ENCODE measurements at places on chromosomes 16 and 17.
A peak's percentile ranks its signal among the peaks of the same experiment; 100 is the strongest.

DNA sequence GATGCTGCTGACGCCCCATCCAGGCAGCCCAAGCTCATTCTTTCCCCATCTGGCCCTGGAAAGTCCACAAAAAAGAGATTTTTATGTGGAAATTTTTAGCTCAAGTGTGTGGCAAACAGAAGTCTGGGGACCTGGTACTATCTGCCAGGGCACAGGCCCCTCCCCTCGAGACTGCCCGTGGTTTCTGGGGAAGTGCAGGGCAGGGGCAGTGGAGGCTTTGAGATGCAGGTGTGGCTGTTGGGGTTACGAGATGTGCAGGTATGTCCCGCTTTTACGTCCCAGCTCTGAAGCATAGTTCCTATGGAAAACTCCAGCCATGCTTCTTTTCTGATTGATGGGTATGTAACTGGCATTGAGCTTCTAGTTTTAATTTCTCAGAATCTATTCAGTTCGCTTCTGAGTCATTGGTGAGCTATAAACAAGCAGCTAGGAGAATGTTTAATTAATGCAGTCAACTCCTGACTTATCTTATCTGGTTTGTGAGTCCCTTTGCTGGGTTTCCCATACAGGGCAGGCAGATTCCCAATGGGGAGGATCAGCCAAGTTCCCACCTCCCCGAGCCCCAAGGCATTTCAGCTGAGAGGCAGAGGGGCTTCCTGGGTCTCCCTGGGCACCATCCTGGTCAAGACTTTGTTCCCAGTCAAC lies 16.2 kb downstream of the TBX4 start:
- no peak for DNase-seq

DNA sequence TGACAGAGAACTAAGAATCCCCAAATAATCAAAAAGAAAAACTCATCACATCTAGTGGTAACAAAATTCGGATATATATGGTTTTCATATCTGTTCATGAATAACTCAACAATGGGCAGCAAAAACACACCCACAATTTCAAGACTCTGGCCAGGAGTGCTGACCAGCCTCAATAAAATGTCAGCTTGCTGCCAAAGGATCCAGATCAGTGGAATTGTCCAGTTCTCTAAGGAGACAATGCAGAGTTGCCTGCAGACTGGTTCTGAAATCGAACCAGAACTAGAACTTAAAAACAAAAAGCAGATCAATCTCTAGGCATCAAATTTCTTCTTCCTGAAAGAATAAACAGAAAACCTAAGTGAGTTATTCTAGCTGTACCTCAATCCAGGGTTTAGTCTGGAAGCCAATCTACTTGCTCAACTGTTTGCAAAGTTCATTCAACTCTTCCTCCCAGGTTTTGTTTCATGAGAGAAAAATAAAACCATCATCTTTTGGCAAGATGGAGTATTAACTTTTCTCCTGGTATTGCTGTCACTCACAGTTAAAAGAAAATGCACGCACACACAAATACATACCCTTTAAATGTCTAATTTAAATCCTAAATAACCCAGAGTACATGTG lies 61.0 kb downstream of the CFDP1 start:
- no peak for DNase-seq

GRCh38 chr17:59757881-59758385 lies 50.5 kb downstream of the VMP1 start:
- DNase-seq: no peak

GRCh38 chr17:59278406-59278805 lies 53.0 kb upstream of the YPEL2 start:
- DNase-seq: peak; percentile 41

- DNase-seq: peak; percentile 70
Measured at GRCh38 chr17:4436846-4437245, 3.1 kb downstream of the SPNS3 start.

DNA sequence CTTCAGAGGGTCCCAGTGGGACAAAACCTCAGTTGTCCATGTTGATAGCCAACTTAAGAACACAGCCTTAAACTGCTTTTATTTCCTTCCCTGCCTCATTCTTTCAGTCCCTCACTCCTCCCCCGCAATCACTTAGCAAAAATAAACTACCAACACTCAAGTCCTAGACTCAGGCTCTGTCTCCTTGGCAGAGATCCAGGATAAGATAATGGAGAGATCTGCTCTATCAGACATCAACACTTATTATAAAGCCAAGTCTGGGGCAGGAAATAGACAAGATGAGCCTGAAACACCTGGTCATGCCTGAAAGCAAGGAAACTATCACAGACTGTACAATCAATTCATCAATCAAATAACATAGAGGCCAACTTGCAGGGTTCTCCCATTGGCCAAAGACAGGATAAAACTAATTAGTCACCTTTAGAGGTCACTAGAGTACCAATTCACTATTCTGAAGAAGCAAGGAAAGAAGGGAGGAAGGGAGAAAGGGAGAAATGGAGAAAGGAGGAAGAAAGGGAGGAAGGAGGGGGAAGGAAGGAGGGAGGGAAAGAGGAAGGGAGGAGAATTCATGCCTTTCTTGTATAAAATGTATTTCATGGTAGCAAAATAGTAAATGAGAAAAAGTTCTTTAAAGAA lies 15.7 kb downstream of the HYDIN start:
- peak; percentile 50 for DNase-seq

DNA sequence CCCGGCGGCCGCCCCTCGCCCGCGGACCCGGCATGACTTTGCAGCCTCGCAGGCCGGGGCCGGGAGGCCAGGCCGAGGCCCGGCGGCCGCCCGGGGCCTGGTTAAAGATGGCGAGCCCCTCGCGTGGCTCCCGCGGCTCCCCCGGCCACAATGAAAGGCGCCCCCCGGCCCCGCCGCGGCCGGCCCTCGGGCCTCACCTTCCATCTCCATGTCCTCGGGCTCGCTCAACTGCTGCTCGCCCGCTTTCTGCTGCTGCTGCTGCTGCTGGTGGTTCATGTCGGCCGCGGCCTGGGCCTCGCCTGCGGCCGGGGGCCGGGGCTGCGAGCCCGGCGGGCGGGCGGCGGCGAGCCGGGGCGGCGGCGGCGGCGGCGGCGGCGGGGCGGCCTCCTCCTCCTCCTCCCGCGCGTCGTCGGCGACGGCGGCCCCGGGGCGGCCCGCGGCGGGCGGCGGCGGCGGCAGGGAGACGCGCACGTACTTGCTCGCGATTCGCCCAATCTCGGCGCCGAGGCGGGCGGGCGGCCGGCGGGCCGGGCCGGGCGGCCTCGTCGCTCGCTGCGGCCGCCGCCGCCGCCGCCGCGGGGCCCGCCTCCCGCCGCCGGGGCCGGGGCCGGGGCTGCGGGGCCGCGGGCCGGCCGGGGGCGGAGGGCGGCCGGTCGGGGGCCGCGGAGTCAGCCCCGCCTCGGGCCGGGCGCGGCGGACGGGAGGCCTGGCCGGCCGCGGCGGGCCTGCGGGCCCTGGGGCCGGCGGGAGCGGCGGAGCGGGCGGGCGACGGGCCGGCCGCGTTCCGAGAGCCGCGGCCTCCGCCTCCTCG lies 491 bp downstream of the USP7 start:
- DNase-seq: no peak

DNA sequence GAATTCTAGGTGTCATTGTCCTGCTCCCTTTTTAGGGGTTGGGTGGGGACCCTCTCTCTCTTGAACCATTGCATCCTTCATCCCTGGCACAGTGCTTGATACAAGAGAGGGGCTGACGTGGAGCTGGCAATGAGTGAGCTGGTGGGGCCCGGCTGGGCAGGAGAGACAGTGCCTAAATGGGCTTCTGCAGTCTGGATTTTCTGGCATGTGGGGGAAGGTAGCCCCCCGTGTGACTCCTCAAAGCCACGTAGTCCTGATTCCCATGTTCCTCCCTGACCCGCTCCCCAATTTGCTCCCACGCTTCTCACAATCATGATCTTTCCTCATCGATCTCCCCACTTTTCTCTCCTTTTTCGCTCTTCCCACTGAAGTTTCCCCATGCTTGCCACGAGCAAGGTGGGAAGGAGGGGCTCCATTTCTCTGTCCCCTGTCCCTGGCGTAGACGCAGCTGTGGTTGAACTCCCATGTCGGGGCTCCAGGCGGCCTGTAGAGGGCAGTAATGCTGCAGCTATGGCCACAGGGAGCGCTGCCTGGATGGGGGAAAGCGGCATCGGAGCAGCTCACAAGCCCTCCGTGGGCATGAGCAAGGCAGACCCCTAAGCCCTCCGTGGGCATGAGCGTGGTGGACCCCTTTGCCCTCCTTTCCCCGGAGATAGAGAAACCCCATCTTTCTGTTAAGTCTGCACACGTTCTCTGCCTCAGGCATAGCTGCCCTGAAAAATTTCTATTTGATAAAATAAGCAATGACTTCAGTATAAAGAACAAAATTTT lies 47.5 kb downstream of the HAPSTR1 start:
- peak; percentile 53 for DNase-seq

DNA sequence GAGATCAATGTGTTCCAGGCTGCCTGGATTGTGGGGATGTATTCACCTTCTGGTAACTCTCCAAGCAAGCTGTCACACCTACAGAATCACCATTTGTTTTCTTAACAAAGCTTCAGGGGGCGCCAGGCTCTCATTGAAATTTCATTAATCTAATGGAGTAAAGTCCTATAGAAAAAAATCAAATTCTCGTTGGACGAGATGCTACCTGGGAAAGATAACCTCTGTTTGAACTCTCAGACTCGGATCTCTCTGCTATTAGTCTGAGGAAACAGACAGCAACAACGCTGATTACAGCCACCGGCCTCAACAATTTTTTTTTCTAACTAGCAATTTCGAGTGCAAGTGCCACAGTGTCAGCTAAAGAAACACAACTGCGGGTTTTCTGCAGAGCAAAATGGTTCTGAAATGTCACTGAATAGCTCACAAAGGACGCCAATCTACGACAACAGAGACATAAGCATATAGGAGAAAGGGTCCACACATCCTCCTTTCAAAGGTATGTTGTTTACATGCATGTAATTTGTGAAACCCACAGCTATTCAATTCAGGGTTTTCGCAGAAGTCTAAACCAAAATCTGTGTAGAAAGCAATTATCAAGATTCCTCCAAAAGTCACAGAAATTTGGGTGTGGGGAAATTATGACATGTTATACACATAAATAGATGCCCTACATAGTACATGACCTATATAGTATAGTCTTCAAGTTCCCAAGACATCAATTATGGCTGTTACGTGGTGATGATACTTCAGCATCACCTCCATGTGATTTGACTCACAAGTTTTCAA lies 135.8 kb downstream of the SKAP1 start:
- DNase-seq: no peak

- no peak for DNase-seq
Measured at GRCh38 chr17:20999044-20999573, 43.7 kb downstream of the USP22 start.

DNA sequence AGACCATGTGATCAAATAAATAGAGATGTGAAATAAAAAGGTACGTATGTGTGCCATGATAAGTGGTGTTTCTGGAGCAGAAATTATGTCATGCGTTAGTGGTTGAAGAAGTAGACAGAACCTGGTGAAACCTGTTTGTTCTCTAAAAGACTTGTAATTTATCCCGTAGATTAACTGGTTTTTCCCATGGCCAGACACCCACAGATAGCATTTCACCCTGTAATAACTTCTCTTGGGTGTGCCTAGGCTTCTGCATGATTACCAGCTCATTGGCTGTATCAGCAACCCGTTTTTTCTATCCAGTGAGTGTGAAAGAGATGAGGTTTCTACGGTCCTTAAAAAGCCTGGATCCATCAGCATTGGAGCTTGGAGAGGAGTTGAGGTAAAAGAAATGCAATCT lies 471.3 kb downstream of the NPIPA7 start:
- no peak for DNase-seq

DNA sequence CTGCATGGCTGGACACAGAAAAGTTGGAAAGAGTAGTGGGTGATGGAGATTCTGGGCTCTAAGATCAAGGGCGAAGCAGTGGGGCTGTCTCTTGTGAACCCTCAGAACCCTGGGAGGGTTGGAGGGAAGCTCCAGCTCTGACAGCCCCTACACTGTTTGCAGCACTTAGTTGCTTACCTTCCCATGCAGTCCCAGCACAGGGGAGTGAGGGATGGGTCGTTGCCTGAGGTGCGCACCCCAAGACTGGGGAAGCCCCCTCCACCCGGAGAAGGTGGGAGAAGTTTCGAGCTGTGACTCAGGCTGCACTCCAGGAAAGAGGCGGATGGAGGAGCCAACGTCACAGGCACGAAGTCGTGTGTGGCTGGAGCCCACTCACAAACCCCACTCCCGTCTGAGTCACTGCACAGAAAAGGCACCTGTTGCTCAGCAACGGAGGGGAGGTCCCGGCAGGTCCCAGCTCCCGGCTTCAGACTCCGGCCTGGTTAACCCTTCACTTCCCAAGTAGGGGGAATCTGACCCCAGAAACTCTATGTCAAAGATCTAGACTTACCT lies 60.1 kb downstream of the AIPL1 start:
- no peak for DNase-seq

- no peak for DNase-seq
Measured at GRCh38 chr16:17512636-17513220, 42.0 kb upstream of the XYLT1 start.

DNA sequence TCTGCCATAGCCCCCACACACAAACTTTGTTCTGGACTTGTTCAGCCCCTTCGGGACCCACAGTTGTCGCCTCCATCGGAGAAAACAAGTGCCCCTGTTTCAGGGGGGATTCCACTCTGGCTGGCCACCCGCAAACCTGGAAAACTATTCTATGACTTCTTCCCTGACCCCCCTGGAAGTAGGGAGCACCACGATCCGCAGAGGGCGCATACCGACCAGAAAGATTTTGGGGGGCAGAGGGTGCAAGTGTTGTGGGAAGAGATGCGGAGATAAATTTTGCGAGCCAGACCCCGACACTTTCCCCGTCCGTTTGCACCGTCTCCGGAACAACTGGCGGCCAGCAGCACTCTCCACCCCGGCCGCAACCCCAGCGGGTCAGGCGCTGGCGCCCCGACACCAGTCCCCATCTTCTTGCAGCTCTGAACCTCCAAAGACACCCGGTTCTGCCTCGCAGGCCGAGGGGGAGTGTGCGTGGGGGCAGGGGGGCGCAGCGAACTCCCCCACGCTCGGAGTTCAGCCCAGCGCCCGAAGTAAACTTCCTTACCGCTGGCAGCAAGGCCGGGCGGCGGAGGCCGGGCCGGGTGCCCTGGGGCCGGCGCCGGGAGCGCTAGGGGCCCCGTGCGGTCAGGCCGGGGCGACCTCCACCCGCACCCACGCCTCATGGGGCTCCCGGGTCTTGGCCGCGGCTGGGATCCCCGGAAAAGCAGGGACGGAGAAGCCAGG lies 744 bp downstream of the SALL1 start:
- DNase-seq: no peak

GRCh38 chr16:88005181-88005581 lies 53.9 kb downstream of the BANP start:
- no peak for DNase-seq

GRCh38 chr17:42221886-42222745 lies 27.8 kb upstream of the GHDC start:
- peak; percentile 54 for DNase-seq

GRCh38 chr16:49856672-49857330 lies 889 bp upstream of the ZNF423 start:
- DNase-seq: peak; percentile 51

DNA sequence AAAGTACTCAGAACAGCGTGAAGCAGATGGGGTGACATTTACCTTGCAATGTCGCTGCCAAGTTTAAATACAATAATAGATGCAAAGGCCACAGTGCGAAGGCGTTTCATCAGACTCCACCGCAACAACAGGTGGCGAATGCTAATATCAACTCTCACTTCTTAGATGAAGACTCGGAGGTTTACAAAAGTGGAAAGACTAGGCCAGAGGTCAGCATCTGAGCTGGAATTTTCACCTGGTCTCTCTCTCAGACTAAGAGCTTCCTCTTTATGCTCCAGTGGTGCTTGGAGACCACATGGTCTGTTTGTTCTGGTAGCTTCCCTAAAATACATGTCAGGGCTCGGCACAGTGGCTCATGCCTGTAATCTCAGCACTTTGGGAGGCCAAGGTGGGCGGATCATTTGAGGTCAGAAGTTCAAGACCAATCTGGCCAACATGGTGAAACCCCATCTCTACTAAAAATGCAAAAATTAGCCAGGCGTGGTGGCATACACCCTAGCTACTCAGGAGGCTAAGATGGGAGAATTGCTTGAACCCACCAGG lies 169.1 kb downstream of the XYLT1 start:
- DNase-seq: peak; percentile 26

All from pons (tissue), 1 donor.